Thymus (tissue), 14 donors: ENCODE measurements at places on chromosomes 4 and X. TPM values are rescaled to one million over a fixed set of nuclear protein-coding genes. Genes with fewer than 3 reads are reported as not detected.

Gene CXCL5
- 0.24 TPM for total RNA-seq

Gene OTC
- total RNA-seq: 0.05 TPM

Gene HERC5
- 19.3 TPM for total RNA-seq

Gene DUSP21
- total RNA-seq: not detected

Gene GNRHR
- total RNA-seq: not detected

Gene PNMA3
- 2.3 TPM for total RNA-seq

Gene HSD17B11
- total RNA-seq: 39.1 TPM

Gene TRIM60
- not detected for total RNA-seq

Gene CMC4
- total RNA-seq: 9.0 TPM

Gene PASD1
- 0.05 TPM for total RNA-seq

Gene GLOD5
- total RNA-seq: not detected

DNA sequence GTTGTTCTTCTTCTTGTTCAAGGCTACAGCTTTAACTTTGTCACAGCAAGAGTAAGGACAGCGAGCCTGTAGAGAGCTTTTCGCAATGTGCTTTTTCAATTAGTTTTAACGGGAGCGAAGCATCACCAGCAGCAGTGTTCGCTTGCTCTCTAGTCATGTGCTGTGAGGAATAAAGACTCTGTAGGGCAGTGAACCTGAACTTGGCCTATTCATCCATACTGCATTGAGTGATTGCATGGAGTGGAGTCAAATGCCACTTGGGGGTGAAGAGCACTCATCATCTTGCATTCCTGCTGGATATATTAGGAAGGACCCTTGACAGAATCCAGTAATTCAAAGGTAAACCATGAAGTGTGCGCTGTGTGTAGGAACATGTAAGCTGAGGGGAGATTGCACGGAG, 240.0 kb downstream of the FRMPD4 start:
- no peaks in the 10 kb centered on the region for H3K36me3 ChIP-seq
- no peaks in the 10 kb centered on the region for H3K27me3 ChIP-seq
- H3K4me1 ChIP-seq: no peaks in the 10 kb centered on the region

DNA sequence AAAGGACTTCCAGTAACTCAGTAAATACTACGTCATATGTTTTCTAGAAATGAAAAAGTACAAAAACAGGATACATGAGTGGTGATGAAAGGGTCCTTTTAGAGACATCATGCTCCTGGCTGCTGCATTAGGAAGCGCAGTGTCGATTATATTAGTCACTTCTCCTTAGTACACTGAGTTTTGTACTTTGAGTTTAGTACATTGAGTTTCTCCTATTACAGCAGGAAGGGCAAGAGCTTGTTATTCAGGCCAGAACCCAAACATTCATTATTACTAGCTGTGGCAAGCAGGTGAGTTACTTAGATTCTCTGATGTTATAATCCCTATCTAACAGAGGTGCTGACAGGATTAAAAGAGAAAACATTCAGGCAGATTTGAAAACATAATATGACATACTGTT, 21.3 kb downstream of the RPGR start:
- H3K4me1 ChIP-seq: no peaks in the 10 kb centered on the region
- no peak for DNase-seq
- peaks cover 3% of the 10 kb centered on the region for H3K36me3 ChIP-seq
- H3K4me3 ChIP-seq: no peak overlapping the region
- no peaks in the 10 kb centered on the region for H3K27me3 ChIP-seq
- no peak overlapping the region for H3K27ac ChIP-seq

DNA sequence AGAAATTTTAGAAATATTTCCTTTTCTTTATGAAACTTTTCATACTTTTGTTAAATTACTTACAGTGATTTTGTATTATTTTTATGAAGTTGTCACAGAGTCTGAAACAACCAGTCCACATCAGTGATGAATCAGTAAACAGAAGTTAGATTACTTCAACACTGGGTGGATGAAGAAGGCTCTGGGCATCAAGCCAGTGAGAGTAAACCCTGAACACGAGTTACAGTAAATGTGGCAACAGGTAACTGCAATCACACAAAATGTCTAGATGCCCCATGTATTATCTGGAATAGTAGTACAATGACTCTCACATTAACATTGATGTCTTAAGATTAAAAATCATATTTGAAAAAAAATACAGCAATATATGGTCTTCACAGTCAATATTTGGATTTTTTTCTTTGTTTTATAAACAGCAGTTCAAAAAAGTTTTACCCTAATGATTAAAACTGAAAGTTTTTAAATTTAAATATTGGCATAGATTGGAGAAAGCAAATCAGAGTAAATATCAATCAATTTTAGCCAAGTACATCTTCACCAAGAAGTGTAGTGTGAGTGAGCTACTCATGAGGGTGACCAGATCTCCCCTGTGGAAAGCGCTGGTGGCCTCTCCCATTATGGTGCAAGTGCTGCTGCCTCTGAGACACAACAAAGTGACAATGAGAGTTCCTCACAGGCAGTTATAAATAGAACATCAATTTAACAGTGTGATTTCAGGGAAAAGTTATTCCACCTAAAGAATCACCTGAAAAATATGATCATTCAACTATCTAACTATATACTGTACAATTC, 63.2 kb upstream of the UGT2B7 start:
- no peaks in the 10 kb centered on the region for H3K27me3 ChIP-seq
- no peak overlapping the region for H3K27ac ChIP-seq
- no peak for DNase-seq
- H3K36me3 ChIP-seq: no peaks in the 10 kb centered on the region
- no peaks in the 10 kb centered on the region for H3K4me1 ChIP-seq

DNA sequence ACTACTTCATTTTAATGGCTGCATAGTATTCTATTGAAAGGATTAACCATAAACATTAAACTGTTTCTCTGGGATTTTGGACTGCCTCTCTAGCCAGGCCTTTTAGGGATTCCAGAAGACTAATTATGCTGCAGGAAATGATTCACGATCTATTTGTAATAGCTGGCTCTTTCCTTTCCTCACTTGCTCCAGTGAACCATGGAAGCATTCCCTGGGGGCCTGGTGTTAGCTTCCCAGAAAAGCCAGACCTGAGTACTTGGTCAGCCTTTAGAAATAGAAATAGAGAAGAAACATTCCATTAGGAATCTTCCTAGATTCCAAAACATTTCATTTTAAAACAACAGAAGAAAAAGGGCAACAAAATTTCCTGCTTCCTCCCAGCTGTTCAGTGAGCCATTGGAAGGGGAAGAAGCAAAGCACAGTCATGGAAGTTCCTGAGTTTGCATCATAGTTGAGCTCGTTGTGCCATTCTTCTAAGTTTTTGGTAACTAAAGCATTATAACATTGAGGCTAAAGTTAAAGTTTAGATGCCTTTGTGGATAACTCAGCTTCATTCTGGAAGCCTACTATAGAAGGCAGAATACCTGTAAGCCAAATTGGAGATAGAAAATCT, 83.5 kb downstream of the NPNT start:
- H3K4me3 ChIP-seq: no peak overlapping the region
- no peaks in the 10 kb centered on the region for H3K36me3 ChIP-seq
- no peaks in the 10 kb centered on the region for H3K27me3 ChIP-seq

DNA sequence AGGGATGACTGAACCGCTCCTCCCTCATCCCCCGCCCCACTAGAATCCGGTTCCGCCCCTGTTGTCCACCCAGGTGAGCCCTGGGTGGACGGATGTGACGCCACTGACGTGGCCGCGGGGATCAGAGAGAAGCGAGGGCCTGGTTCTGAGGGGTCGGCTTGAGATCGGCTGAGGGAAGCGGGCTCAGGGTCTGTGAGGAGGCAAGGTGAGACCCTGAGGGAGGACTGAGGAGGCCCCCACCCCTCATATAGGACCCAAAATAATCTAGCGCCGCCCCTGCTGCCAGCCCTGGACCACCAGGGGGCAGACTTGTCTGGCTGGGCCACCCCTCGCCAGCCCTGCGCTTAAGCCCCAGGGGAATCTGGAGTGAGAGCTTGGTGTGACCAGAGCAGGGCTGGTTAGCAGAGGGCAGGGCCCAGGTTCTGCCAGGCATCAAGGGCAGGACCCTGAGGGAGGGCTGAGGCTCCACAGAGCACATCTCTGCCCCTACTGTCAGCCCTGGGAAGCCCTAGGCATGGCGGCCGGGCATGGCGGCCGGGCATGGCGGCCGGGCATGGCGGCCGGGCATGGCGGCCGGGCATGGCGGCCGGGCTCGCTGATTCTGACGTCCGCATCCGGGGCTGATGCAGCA, at the start of gene MAGEA8:
Gene MAGEA8, plus strand, starts transcription at position 103 of the 631 bp plus-strand sequence. CDS start 3,090 bp downstream, outside the sequence.
- DNase-seq: no peak
- no peaks in the 10 kb centered on the region for H3K4me1 ChIP-seq
- no peak within 1 kb of the TSS for H3K4me3 ChIP-seq
- H3K27me3 ChIP-seq: no peaks in the 10 kb centered on the region
- no peaks in the 10 kb centered on the region for H3K36me3 ChIP-seq

GRCh38 chrX:30015440-30015839, 199.9 kb upstream of the MAGEB2 start:
- H3K27me3 ChIP-seq: no peaks in the 10 kb centered on the region
- no peak overlapping the region for H3K27ac ChIP-seq
- H3K4me1 ChIP-seq: no peaks in the 10 kb centered on the region
- no peak for DNase-seq
- no peak overlapping the region for H3K4me3 ChIP-seq

GRCh38 chr4:157012781-157013180, 41.2 kb upstream of the PDGFC start:
- no peak overlapping the region for H3K27ac ChIP-seq
- H3K27me3 ChIP-seq: no peaks in the 10 kb centered on the region
- no peak for DNase-seq
- H3K4me3 ChIP-seq: no peak overlapping the region

GRCh38 chr4:26362745-26363439, 42.1 kb downstream of the RBPJ start:
- DNase-seq: no peak
- H3K27ac ChIP-seq: no peak overlapping the region
- peaks cover 6% of the 10 kb centered on the region for H3K4me1 ChIP-seq
- no peaks in the 10 kb centered on the region for H3K27me3 ChIP-seq
- no peaks in the 10 kb centered on the region for H3K36me3 ChIP-seq

DNA sequence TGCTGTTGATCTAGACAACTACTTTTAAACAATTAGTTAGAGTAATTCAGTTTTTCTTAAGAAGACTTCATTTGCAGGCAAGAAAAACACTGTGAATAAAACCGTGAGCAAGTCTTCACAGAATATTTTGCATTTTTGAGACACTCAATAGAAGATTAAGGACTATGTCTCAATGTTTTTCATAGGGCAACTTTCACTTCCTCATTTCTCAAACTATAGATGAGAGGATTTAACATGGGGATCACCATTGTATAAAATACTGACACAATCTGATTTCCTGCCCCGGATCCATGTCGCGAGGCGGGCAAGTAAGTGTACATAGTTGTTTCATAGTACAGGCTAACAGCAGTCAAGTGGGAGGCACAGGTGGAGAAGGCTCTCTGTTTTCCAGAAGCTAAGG, 108.8 kb upstream of the IGSF1 start:
- H3K27ac ChIP-seq: no peak overlapping the region
- H3K36me3 ChIP-seq: no peaks in the 10 kb centered on the region
- H3K27me3 ChIP-seq: no peaks in the 10 kb centered on the region

- no peak for DNase-seq
- peak within 1 kb of the TSS; percentile 18 for H3K4me3 ChIP-seq
- peaks cover 22% of the 10 kb centered on the region for H3K4me1 ChIP-seq
- peaks cover 58% of the 10 kb centered on the region for H3K27me3 ChIP-seq
- H3K27ac ChIP-seq: no peak within 1 kb of the TSS
Observed at GRCh38 chr4:42396752-42397634, at the start of gene SHISA3. SHISA3 (plus strand) TSS chr4:42397488; CDS start chr4:42398057, 569 bp downstream.

- H3K36me3 ChIP-seq: no peaks in the 10 kb centered on the region
- no peaks in the 10 kb centered on the region for H3K4me1 ChIP-seq
- H3K4me3 ChIP-seq: no peak overlapping the region
- H3K27me3 ChIP-seq: no peaks in the 10 kb centered on the region
- DNase-seq: no peak
Observed at GRCh38 chr4:54837576-54838140, 179.9 kb downstream of the KIT start.

GRCh38 chr4:1418494-1419285, 12.4 kb upstream of the NKX1-1 start:
- no peaks in the 10 kb centered on the region for H3K4me1 ChIP-seq
- H3K4me3 ChIP-seq: no peak overlapping the region
- H3K36me3 ChIP-seq: no peaks in the 10 kb centered on the region
- peaks cover 39% of the 10 kb centered on the region for H3K27me3 ChIP-seq

GRCh38 chr4:2824329-2824835, 19.3 kb upstream of the ADD1 start:
- no peak overlapping the region for H3K27ac ChIP-seq
- no peaks in the 10 kb centered on the region for H3K27me3 ChIP-seq
- no peak for DNase-seq
- H3K36me3 ChIP-seq: peaks cover 39% of the 10 kb centered on the region

GRCh38 chrX:24204958-24205357, 55.4 kb downstream of the ZFX start:
- no peak for DNase-seq
- H3K4me3 ChIP-seq: no peak overlapping the region
- no peak overlapping the region for H3K27ac ChIP-seq
- no peaks in the 10 kb centered on the region for H3K27me3 ChIP-seq

- H3K4me3 ChIP-seq: no peak overlapping the region
- no peaks in the 10 kb centered on the region for H3K27me3 ChIP-seq
- H3K36me3 ChIP-seq: no peaks in the 10 kb centered on the region
- no peak for DNase-seq
- peak overlapping the region; percentile 31 for H3K27ac ChIP-seq
- peaks cover 6% of the 10 kb centered on the region for H3K4me1 ChIP-seq
Observed at GRCh38 chrX:37787423-37787869, 7.6 kb downstream of the CYBB start.

DNA sequence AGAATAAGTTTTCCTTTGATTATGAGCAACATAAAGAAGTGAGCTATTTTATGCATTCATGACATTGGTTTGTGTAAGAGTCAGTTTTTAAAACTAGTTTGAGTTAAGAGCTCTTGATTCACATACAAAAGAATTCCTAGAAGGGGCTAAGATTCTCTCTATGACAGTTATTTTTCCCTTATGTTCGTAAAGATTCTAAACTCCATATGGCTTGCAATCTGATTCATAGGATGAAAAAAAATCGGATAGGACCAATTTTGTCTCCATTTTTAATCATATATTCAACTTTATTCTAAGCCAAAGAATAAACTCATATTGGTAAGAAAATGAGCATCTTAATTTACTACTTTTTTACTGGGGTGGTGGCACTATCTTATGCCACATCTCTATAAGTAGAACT, 79.4 kb downstream of the NAP1L3 start:
- no peaks in the 10 kb centered on the region for H3K27me3 ChIP-seq
- no peak overlapping the region for H3K27ac ChIP-seq
- no peaks in the 10 kb centered on the region for H3K4me1 ChIP-seq
- no peaks in the 10 kb centered on the region for H3K36me3 ChIP-seq
- DNase-seq: no peak

GRCh38 chr4:6549445-6549844, 25.5 kb upstream of the MAN2B2 start:
- no peak for DNase-seq
- no peaks in the 10 kb centered on the region for H3K36me3 ChIP-seq
- H3K4me1 ChIP-seq: no peaks in the 10 kb centered on the region
- H3K27me3 ChIP-seq: peaks cover 5% of the 10 kb centered on the region

GRCh38 chrX:70042399-70043371, 7.1 kb downstream of the AWAT2 start:
- H3K27me3 ChIP-seq: no peaks in the 10 kb centered on the region
- H3K36me3 ChIP-seq: no peaks in the 10 kb centered on the region
- no peak overlapping the region for H3K4me3 ChIP-seq
- no peaks in the 10 kb centered on the region for H3K4me1 ChIP-seq
- no peak for DNase-seq
